Activated T-cell treated with anti-CD3 and anti-CD28 coated beads, Interleukin-2, amount 50 U/mL, for 48 hours (primary cell): ENCODE measurements at places on chromosomes 3 and 15.

- DNase-seq = no peak
Observed at GRCh38 chr15:62722237-62722636, 320.3 kb upstream of the TPM1 start.

- DNase-seq = no peak
Observed at GRCh38 chr3:62143843-62144450, 229.4 kb downstream of the FEZF2 start.

DNA sequence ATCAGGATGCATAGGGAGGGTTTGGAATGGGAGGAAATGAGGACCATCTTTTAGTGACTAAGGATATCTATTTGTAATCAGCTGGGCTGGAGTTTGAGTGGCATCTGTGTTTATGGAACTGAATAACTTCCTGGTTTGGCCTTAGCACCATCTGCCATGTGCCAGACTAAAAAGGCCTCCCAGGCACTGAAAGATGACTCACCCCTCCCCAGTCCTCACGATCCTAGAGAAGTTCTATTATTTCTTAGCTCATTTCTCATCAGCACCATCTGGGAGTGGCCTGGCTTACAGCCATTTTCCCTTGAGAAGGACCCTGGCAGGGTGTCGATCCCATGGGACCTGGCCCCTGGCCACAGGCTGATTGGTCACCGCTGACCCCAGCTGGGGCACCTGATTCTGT is 23.9 kb upstream of the CTXND1 start:
- DNase-seq = no peak

- peak; percentile 56 for DNase-seq
Observed at GRCh38 chr3:47057212-47057671, 77.8 kb downstream of the NBEAL2 start.

DNA sequence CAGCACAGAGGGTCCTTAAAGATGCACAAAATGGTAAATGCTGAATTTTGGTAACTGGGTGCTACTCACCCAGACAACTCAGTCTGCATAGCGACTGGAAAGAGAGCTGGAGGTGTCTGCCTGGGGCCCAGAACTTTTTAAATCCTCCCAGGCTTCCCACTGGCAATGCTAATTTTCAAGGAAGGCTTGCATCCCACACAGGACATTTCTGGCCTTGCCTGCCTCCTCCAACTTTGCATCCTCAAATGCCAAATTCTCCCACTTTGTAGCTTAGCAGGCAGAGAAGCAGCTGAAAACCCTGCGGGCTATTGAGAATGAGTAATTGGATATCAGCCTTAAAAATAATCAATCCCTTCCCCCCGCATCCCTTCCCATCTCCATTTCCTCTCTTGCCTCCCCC is 656.6 kb upstream of the ADAMTS9 start:
- no peak for DNase-seq

- no peak for DNase-seq
Observed at GRCh38 chr15:53378096-53378800, 381.2 kb downstream of the WDR72 start.

GRCh38 chr3:99565331-99565730 is 73.1 kb upstream of the COL8A1 start:
- DNase-seq = no peak

DNA sequence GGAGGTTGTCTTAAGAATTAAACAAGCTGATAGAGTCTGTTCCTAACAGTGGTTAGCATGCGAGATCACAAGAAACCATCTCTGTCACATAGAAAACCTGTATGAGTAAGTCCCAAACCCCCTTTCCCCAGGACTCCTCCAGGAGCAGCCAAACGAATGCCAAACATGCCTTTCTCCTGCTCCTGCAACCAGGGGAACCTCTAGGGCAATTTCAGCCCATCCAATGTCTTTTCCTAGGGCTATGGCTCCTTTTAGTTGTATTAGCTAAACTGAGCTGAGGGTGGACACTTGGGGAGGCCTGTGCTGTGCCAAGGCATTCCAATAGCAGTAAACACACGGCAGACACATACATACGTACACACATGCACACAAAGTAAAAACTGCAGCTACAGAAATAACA is 36.5 kb upstream of the TIMP4 start:
- no peak for DNase-seq

- DNase-seq = no peak
Observed at GRCh38 chr3:120348065-120348990, 826 bp downstream of the LRRC58 start.

- DNase-seq = no peak
Observed at GRCh38 chr3:127789990-127790881, 32.1 kb downstream of the MGLL start.

GRCh38 chr3:57026944-57027343 is 33.5 kb upstream of the SPATA12 start:
- no peak for DNase-seq

DNA sequence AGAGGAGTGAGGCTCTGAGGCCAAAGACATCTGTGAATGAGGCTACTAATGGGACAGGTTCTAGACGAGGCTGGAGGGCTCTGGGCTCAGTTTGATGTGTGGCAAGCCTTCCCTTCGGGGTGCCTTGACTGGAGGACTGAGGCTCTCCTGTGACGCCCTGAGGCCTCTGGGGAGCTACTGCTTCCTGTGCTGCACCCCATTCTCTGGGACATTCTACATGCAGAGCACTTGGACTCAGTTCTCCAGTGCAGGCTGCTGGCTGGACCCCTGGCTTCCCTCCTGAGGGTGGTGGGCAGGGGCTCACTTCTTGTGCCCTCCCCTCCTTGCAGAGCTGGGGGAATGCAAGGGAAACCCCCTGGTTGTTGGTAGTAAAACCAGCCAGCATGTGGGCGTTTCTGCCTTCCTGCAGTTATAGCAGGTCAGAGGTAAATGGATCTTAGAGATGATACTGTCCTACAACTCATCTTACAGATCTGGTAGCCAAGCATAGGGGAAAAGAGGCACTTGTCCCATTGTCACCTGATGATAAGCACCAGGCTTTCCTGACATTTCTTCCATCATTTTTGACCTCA is 133.3 kb downstream of the CHDH start:
- DNase-seq = no peak

- DNase-seq = no peak
Observed at GRCh38 chr3:132196113-132196512, 121.1 kb upstream of the ACP3 start.

GRCh38 chr3:72082186-72082715 is 297.3 kb upstream of the PROK2 start:
- DNase-seq = no peak

GRCh38 chr3:84980011-84980410 is 21.2 kb downstream of the CADM2 start:
- no peak for DNase-seq

GRCh38 chr3:171487382-171487781 is 27.2 kb upstream of the TNIK start:
- no peak for DNase-seq

GRCh38 chr3:42610976-42611375 is 10.5 kb downstream of the NKTR start:
- no peak for DNase-seq

- DNase-seq = no peak
Observed at GRCh38 chr3:119329551-119329950, 35.4 kb downstream of the ARHGAP31 start.
